NCI-H1694 treated with DMSO at 0.1 percent for 48 hours (cell line): ENCODE measurements at places on chromosomes 2 and 18.

DNA sequence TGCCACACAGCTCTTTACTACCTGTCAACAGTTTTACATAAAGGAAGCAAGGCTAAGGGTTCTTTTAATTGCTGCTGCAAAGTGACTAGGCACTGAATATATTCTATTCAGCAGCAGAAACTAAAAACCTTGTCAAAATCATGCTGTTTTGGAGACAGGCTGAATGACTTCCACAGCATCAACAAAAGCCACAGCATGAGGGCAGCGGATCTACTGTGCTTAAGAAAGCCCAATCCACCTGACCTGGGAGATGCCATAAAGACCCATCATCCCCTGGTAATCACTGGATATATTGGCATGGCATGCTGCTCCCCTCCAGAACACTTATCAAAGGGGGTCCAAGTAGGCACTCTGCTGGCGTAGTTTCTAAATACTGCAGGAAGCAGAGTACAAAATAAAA, 715.1 kb upstream of the SLC8A1 start:
- DNase-seq, result no peak

DNA sequence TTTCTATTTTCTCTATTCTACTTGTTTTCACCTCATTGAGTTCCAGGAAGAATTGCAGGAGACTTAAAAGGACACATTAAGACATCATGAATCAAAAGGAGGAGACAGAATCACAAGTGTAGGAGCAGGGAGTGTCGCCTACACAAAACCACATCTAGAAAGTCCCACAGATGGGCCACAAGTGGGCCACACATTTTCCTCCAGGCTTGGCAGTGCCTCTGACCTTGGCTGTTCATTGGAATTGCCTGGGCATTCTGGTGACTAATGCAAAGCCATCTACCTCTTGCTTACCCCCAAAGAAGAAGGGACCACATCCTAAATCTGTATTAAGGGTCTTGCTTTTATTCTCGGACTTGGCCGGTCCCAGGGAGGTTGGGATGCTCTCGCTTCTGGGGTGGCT, 103.6 kb downstream of the KLHL29 start:
- DNase-seq, result no peak

DNA sequence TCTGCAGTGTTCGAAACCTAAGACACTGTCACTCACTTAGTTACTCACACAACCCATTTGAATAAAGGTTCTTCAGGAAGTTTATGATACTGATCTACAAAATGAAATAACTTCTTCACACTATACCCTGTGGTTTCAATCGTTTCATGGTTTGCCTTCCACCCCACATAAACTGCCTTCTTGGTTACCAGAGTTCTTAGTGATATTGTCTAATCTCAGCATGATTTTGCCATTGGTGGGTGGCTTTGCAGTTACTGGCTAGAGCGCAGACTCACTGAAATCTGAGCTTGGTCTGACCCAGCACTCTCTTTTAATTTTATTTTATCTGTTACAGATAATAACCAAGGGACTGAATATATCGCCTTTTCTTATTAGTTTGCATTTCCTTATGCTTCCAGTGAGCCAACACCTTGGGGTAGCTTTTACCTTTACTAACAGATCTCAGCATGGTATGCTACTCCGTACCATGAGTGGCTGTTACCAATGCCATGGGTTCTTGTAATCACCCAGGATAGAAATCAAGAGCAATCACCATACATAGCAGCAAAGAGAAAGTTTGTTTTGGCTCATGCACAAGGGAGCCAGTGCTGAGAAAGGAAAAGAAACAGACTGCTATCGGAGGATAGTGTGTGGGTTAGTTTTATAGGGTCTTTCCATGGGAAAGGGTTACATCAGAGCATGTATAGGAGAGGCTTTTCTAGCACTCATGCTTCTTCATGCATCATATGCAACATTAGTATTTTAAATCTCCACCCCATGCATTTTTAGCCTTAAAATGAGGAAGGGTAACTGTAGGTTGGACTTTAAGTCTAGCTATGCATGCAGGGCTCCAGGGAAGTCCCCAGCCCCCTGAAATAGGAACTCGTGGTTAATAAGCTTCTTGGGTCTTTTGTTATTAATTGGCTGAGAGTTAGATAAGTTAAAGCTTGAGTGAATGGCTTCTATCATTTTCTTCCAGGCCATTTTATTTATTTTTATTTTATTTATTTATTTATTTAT, 33.3 kb downstream of the ANXA4 start:
- no peak for DNase-seq

DNA sequence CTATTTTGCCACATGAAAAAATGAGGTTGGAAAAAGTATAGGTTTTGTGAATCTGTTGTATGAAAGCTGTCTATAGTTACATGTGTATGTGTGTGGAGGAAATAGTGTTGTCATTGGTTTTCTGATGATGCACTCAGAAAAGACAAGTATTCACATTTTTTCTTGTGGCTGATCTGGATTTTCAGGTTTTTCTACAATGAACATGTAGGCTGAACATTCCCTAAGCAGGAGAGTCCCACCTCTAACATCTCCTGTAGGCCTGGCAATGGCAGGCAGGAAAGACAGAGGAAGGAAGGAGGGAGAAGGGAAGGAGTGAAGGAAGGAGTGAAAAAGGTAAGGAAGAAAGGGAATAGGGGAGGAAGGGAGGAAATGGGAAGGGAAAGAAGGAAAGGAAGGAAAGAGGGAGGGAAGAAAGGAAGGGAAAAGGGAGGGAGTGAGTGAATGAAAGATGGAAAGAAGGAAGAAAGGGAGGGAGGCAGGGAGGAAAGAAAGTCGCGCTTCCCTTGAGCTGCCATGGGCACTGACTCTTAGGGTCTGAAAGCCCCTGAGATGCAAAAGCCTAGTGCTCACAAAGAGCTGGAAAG, 495 bp upstream of the IL36RN start:
- no peak for DNase-seq

- DNase-seq, result no peak
Measured at GRCh38 chr2:204468746-204469429, 76.4 kb upstream of the PARD3B start.

DNA sequence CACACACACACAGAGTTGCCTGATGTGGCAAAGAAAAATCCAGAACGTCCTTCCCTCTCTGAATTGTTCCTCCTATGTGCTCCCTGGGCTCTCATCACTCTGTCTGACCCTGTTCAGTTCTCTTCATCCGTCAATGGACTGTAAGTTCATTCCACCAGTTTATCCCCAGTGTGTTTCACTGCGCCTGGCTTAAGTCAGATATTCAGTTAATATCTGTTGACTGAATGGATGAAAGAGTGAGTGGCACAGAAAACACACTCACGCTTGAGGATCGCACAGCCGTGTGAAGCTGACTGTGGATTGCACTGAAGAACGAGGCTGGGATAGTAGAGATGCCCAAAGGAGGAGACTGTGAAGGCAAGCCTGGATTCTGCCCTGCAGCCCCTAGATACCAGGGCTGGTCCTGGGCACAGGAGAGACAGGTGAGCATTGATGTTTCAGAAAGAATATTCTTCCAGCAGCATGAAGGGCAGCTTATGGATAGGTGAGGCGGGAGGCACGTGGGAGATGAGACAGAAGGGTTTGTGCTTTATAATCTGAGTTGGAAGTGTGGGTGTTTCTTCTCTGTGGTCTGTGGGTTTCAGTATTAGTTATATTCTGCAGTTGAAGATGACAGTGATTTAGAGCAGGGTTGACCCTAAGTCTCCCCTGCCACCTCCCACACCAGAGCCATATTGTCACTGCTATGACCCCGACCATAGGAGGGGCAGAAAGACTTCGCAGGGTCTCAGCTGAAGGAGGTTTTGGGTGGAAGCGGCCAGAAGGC, 129.9 kb downstream of the SOCS6 start:
- no peak for DNase-seq

GRCh38 chr18:9712611-9713010, 4.5 kb downstream of the RAB31 start:
- no peak for DNase-seq

GRCh38 chr18:44181951-44182747, 498.5 kb upstream of the SETBP1 start:
- DNase-seq, result no peak

DNA sequence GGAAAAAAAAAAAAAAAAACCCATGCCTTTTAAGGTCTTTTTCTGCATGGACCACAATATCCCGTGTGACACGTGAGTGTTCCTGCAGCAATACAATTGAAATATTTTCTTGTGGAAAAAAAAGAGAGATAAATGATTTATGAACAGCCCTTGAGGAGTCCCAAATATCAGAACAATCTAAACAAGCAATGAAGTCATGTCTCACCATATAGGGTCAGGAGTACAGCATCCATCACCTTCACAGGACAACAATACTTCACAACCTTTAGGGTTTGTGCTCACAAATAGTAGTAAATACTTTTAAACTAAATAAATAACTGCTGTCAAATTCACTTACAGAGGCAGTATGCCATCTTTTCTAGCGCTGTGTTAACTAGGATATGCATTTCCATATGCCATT, 87.9 kb downstream of the ZEB2 start:
- DNase-seq, result no peak

GRCh38 chr18:71077451-71077850, 788.6 kb downstream of the SOCS6 start:
- DNase-seq, result no peak

GRCh38 chr2:172977270-172978062, 98.2 kb upstream of the MAP3K20 start:
- DNase-seq, result peak; percentile 3

DNA sequence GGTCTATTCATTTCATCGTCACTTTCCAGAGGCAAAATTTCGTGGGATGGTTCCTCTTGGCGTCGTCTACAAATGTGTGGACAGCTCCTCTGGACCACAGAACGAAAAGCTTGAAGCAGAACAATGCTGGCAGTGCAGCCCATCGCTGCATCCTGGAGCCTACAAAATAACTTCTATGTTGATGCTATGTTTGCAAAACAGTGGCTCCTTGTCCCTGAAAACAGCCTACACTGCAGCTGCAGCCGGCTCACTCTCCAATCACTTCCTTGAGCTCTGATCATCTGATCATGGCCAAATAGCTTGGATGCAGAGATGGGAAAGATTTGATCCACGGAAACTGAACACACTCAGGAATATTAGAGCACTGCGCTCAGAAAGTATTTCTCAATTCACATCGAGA, 60.0 kb downstream of the DOCK10 start:
- no peak for DNase-seq

- no peak for DNase-seq
Measured at GRCh38 chr2:150438654-150439053, 48.8 kb downstream of the RND3 start.

GRCh38 chr2:164761737-164762460, 79.7 kb downstream of the COBLL1 start:
- DNase-seq, result no peak

DNA sequence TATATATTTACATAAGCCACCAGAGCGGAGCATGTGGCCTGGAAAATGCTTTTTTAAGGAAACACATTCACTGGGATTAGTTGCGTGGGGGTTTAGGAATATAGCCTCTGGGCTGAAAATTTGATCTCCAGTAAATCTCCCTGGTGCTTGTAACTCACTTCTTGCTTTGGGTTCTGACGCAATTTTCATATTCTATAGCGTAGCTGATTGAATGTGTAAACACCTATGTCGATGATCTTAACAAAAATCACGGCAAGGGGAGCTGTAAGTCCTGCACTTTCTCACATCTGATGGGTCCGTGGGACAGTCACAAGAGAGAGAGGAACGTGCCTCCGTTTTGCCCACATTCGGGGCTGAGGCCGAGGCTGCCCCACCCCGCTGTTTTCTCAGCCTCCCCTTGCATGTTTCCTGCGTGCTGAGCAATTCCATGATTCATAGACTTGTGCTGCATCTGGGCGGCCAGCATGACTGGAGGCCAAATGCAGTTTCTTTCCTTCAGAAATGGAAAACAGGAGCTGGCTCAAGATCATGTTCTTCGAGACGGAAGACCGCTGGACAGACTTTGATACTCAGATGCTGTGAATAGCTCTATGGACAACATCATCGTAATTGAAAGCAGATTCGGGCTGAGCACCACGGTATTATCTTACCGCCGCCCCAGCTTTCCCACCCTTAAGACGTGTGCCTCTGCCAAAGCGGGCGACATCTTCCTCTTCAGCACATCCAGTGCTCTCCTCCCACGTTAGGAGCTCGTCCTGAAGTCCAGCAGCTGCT, 109.2 kb downstream of the TMEM18 start:
- no peak for DNase-seq

- no peak for DNase-seq
Measured at GRCh38 chr18:51361130-51361860, 163.8 kb upstream of the MEX3C start.

DNA sequence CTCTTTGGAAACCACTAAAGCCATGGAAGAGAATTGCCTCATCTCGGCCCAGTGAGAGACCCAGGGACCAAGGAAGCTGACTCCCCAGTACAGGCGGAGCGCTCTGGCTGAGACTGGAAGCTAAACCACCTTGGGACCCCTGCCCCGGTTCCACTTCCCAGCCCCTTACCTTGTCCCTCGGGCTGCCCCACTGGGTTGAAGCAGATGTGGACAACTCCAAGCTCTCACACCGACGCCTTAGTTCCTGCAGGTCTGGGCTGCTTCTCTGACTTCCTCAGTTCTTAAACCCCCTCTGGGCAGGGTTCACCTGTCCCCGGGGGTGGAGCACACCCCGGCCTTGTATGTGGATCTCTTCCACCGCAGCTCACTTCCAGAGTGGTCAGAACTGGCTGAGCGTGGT, 266.2 kb downstream of the PHLPP1 start:
- no peak for DNase-seq

GRCh38 chr2:7721413-7721995, 804.3 kb downstream of the RNF144A start:
- no peak for DNase-seq

GRCh38 chr2:219697811-219698747, 70.6 kb downstream of the SLC4A3 start:
- no peak for DNase-seq

DNA sequence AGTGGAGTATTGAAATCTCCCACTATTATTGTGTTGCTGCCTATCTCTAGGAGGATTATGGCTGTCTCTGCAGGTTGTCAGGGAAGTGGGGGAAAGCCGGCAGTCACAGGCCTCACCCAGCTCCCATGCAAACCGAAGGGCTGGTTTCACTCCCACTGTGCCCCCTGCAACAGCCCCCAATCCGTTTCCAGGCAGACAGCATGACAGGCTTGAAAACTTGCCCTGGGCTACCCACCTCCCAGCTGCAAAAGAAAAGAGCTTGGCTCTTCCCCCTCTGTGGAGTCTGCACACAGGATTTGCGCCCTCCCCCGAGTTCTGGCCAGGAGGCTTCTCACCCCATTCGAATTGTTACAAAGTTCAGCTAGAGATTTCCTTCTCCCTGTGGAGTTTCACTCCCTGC, 87.4 kb upstream of the MSTN start:
- no peak for DNase-seq

GRCh38 chr2:3222636-3223035, 155.0 kb downstream of the EIPR1 start:
- no peak for DNase-seq

DNA sequence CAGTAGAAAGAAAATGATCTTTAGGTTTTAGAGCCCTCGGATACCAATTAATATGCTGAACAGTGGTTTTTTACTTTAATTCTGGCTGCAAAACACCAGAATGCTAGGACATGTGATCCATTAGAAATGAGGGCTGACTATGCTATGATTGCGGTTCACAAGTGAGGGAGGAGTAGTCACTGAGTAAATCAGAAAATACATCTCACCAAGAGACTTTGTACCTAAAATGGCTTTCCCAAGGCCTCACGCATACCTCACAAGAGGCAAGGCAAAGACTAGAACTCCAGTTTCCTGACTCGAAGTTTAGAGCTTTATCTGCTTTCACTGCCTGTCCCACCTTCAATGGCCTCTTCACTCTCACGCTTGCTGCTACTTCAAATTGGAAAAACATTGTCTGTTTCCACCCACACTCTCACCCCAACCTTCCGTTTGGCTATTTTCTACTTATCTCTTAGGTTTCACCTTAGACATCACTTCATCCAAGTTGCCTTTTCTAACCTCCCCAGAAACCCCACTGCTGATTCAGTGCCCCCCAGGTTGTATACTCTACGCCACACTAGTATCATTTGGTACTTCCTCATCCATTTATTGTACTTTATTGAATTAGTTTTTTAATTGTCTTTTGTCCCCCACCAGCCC, 5.1 kb upstream of the MBD2 start:
- no peak for DNase-seq
